Stimulated activated CD4-positive, alpha-beta T cell treated with anti-CD3 and anti-CD28 coated beads, Interleukin-1b, Interleukin-23, amount 100 ng/mL, for 1 hour (primary cell): ENCODE measurements at places on chromosomes 16 and 17.

DNA sequence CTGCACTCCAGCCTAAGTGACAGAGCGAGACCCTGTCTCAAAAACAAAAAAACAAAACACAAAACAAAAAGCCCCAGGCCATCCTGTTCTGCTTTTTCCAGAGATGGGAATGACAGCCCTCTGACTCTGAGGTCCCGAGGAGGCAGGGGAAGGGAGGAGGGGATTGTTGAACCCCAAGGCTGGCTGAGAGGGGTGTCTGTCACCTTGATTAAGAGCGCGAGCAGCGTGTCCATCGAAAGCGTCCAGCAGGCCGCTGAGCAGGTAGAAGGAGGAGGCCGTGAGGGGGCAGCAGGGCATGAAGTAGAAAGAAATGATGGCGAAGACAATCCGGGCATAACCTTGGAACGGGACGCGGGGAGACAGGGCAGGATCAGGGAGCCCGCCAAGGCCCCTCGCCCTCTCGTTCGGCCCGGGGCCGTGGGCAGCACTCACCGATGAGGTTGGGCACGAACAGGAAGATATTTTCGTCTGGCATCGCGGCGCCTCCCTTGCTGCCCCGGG lies 593 bp downstream of the CDIPT start:
- DNase-seq: no peak

DNA sequence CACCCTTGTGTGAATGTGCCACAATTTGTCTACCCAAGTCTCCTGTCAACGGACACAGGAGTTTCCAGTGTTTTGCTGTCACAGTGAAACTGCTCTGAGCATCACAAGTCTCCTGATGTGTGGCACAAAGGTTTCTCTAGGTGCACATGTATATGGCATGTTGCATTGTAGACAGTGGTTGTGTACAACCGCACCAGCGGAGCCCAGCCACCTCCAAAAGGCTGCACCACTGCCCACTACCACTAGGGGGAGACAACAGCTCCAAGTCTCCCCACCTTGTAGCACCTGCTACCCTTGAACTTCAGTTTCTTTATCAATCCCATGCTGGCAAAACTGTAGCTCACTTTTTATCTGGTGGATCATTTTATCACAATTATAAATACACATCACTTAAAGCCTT lies 95.5 kb upstream of the ZNF469 start:
- no peak for DNase-seq

- DNase-seq: no peak
Measured at GRCh38 chr17:67491009-67491680, 114.1 kb downstream of the PITPNC1 start.

GRCh38 chr17:45896803-45897693 lies 2.7 kb downstream of the MAPT start:
- no peak for DNase-seq

DNA sequence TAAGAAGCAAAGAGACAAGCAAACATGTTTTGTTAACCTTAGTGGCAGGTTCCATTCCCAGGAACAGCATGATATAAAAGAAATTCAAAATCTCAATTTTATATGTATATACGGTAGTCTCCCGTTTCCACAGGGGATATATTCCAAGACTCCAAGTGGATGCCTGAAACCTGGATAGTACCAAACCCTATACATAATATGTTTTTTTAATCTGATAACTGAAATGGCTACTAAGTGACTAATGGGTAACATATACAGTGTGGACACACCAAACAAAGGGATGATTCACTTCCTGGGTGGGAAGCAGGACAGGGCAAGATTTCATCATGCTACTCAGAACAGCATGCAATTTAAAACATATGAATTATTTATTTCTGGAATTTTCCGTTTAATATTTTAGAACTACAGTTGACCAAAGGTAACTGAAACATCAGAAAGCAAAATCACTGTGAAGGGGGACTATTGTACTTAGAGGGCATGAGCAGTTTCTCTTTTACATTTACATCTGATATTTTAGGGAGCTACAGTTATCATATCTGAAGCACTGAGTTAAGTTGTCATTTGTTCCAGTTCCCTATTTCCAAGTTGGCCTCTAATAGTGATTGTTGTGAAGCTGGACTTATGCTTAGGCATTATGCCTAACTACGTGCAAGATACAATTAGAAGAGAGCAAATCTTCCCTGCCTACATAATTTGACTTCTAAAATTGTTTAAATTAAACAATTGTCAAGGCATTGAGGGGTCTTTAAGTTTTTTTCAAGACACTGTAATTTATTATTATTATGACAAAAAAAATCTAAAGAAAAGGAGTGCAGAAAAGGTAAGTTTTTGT lies 34.1 kb upstream of the ABCA6 start:
- DNase-seq: no peak

GRCh38 chr17:29949696-29950095 lies 8.3 kb downstream of the EFCAB5 start:
- DNase-seq: no peak

- no peak for DNase-seq
Measured at GRCh38 chr17:82657926-82658325, 9.7 kb upstream of the WDR45B start.
